ENCODE measurements at places on chromosomes 6 and 20. TPM values are rescaled to one million over a fixed set of nuclear protein-coding genes. Genes with fewer than 3 reads are reported as not detected.

The HLA-DQA1 gene
- total RNA-seq, result 16.7 TPM

The RALGAPA2 gene
- total RNA-seq, result 43.4 TPM

The ADGRG6 gene
- total RNA-seq, result 4.3 TPM

The ABHD16B gene
- not detected for total RNA-seq

The CSNK2A1 gene
- 107 TPM for total RNA-seq

The NKAIN4 gene
- 28.3 TPM for total RNA-seq

The ACTL10 gene
- 0.46 TPM for total RNA-seq

The RGS17 gene
- total RNA-seq, result 7.3 TPM

The OVOL2 gene
- total RNA-seq, result 2.8 TPM

DNA sequence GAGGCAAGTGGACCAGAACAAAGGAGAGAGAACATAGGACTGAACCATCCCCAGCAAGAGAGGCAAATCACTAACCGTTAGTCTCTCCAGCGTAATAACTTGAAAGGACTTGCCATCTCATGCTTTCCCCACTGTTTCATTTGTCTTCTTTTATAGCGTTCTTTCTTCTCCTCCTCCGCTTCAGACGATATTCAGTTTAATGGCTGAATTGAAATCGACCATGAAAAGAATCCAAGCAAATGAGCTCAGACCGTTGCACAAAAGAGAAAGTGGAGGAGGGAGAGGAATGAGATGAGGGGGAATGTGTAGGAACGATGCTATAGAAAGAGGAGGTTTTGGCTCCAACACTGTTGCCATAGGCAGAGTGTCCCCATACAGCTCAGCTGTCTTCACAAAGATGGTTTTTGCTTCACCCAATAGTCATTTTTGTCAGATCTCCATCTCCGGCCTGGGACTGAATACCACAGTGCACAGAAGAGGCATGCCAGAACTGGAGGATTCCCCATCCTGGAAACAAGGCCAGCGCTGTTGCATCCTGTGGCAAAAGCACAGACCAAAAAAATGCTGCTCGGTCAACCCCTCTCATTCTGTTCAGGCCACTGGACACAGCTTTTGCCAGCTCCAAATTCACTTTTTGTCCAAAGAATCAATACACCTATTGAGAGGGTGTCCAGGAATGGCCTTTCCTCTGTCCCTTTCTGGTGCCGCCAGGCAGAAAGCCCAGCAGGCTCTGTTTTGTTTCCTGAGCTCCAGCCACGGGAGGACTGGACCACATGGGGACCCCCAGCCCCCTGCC, 176.1 kb downstream of the ID4 start:
- peak; percentile 23 for DNase-seq

- no peak for DNase-seq
Observed at GRCh38 chr6:169362501-169363121, 109.0 kb upstream of the THBS2 start.

DNA sequence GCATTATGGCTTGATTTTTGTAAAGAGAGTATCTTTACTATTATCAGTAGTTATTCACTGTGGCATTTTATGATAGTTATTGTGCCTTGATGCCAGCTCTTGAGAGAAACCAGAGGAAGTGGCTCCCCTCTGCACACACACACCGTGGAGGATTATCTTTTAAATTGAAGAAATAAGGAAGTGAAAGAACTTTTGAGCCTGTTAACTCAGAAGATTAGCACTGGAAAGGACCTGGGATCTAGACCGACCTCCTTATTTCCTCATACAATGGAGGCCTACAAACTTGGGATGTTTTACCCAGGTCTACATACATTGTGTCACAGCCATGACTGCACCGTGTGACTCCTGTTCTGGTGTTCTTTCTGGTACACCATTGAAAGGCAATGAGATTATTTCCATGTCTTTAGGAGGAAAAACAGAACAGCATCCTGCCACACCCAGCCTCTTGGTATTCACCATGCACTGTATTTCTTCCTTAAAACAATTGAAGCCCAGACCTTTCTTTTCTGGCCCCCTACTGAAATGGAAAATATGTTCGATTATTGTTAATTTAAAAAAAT, 40.6 kb downstream of the HECA start:
- no peak for DNase-seq

DNA sequence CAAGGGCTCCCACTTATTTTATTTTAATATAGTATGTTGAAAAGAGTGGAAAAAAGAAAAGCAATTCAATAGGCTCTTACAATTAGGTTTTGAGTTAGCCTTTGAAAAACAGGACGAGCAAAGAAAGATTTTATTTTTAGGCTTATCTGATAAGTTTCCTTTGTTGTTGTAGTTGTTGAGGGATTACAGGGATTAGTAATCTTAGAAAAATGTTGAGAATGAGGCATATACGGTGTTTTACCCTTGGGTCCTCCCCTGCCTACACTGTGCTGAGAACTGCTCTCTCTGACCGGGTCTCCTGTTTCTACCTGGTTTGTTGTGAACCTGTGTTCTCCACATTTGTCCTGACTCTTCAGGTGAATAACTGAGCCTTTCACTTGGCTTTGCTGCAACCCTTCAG, 16.7 kb downstream of the TRAPPC3L start:
- no peak for DNase-seq

GRCh38 chr6:146886587-146887446, 288.0 kb downstream of the ADGB start:
- DNase-seq, result no peak

- DNase-seq, result no peak
Observed at GRCh38 chr6:166626177-166627032, 646 bp downstream of the RPS6KA2 start.

DNA sequence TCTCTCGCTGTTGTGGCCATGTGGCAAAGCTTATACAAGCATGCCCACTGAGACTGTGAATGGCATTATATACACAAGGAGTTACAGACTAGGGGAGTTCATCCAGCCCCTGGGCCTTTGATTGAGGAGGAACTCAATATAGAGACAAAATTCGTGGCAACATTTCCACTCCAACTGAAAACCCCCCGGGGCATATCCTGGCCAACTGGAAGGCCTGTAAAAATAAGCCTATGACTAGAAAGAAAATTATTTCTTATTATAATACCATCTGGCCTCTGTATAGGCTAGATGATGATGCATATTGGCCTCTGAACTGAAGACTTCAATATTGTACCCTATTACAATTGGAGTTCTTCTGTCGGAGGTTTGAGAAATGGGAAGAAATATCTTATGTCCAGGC, 175.5 kb upstream of the GJE1 start:
- DNase-seq, result no peak

DNA sequence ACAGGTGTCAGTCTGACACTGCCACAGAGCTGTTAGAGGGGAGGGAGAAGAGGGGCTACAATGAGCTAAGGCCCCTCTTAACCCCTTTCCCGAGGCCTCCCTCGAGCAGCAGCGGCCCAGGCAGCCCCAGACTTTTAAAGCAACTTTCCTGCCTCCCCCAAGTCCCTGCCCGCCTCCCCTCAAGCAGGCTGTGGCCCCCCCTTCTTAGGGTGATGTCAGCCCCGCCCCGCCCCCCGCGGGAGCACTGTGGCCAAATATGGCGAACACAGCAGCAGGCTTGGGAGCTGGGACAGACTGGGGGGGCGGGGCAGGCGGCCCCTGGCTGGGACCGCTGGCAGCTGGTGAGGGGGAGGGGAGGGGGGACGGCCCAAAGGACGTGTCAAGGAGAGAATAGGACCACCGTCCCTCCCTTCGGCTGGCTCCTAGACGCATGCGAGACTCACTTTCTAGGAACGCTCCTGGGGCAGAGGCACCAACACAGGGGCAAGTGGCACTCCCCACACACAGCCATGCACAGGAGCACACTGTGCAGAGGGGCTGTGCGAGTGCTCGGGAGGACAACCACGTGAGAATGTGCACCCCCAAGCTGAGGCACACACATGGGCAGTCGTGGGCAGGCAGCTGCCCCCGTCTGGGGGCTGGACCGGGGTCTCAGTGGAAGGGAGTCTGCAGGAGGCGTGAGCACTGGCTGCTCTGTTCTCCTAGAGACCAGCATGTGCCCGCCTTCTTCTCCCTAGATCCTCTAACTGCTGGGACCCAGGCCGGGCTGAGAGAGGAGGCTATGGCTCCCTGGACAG, 6.7 kb downstream of the TEAD3 start:
- DNase-seq, result no peak

DNA sequence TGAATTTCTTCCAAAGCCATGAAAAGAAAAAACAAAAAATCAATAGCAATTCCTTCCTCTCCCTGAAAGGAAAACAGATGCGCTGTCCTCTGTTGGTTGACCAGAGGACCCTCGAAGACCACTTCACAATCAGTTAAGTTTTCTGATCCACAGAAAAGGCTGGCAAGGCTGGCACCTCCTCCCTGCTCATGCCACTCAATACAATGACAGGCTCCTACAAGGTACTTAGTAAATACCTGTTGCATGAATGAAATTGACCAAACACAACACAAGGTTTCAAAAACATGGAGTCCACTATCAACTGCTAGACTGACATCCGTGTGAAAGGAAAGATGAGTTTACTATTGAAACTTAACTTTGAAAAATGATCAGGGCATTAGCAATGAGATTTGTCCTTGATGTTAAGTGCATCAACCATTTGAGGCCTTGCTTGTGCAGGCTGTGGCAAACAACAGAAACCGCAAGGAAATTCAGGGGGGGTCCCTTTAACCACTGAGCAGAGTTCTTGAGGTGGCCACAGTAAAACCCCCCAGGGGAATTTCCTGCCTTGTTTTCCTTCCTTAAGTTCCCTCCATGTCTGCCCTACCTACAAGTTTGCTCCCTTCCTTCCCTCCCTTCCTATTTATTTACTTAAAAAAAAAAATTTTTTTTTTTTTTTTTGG, 27.9 kb upstream of the RTF2 start:
- no peak for DNase-seq

GRCh38 chr20:55596431-55596830, 408.9 kb downstream of the CBLN4 start:
- DNase-seq, result no peak

DNA sequence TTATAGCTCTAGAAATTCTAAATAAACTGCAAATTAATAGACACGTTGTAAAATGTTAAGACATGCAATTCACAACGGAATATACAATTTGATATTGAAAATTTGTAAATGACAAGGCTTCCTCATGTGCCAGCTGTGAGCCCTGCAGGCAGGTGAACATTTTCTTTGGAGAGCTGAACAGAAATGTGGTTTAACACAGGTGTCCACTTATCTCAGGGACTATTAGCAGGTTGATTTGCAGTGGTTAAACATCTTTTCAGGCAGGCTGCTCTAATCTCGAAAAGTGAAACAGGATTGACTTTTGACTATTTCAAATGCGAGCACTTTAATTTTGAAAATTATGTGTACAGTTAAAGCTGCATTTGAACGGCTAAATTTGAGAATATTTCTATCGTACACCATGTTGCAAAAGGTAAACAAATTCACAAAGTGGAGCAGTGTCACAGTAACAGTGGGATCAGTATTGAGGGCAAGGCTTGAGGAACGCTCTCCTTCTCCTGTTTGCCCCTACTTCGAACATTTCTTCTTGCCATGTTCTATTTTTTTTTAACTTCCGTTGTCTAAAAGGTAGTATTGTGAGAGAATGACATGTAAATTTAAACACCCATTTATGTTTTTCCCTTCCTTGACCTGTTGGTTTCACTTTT, 210.8 kb downstream of the CDKAL1 start:
- no peak for DNase-seq

GRCh38 chr6:151073146-151073545, 166.6 kb upstream of the AKAP12 start:
- no peak for DNase-seq

DNA sequence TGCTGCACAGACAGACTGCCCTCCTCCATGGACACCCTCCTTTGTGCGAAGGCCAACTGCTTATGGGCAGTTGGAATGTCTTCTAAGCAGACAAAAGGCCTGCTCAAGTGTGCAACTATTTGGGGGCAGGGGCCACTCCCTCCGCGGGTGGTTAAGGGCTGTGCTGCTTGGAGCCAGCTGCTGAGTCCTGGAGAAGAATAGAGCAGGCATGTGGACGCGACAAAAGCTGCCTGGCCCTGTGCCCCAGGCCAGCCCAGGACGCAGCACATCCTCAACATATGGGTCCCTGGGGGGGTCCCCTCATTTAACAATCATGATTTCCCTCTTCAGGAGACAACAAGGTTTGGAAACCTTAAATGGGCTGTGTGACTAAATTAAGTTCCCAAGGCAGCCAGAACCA, 45.5 kb upstream of the ENTPD6 start:
- no peak for DNase-seq

- no peak for DNase-seq
Observed at GRCh38 chr6:43307451-43308100, 1.1 kb downstream of the CRIP3 start.

GRCh38 chr6:80667006-80667405, 560.5 kb downstream of the BCKDHB start:
- DNase-seq, result no peak

- no peak for DNase-seq
Observed at GRCh38 chr20:62561948-62562347, 80.4 kb upstream of the SLCO4A1 start.

- no peak for DNase-seq
Observed at GRCh38 chr6:87586371-87587077, 3.3 kb downstream of the RARS2 start.

DNA sequence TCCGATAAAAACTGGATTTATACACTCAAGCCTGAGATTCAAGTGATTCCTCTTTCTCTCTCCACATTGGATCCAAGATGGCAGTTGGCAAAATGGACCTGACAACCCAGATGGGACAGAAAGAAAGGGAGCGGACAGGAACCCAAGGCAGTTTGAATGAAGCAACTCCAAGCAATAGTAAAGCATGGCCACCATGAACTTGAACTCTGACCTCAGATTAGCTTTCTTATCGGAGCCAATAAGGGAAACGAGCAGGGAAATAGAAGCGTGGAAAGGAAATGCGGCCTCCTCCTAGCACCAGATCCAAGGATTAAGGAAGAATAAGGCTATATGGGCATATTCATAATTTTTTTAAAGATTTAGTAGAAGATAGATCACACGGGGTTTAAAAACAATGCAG, 213.4 kb upstream of the RIN2 start:
- no peak for DNase-seq

- no peak for DNase-seq
Observed at GRCh38 chr6:99822741-99823512, 171.1 kb downstream of the MCHR2 start.

- no peak for DNase-seq
Observed at GRCh38 chr6:42022755-42023384, 27.5 kb upstream of the TAF8 start.

DNA sequence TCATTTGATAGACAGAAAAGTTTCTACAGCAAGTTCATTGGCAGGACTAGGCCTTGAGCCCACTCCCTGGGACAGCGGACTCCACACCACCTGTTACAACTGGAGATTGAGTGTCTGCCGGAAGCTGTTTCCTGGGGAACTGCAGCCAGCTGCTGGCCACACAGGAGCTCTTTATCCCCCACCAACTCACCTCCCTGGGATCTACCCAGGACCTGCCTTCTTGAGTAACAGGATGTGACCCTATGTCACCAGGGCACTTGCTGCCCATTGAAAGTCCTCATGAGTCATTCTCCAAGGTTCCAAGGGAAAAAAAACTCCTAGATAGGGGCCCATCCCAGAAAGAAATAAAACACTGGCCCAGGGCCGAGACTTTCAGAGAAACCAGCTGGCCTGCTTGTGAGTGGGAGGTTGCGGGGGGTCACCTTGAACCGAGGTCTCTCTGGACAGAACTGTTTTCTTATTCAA, 37.4 kb upstream of the SLC9A8 start:
- no peak for DNase-seq

GRCh38 chr6:169898788-169899480, 147.5 kb downstream of the ERMARD start:
- DNase-seq, result no peak

Measured in dorsolateral prefrontal cortex (tissue), 122 donors.